A549 treated with RU486 at 1 μM for 4 hours (cell line): ENCODE measurements at places on chromosomes 11 and 22. TPM values are rescaled to one million over a fixed set of nuclear protein-coding genes. Genes with fewer than 3 reads are reported as not detected.

The DDIAS gene
- 7.6 to 20.8 TPM (median 17.9 TPM) in 5 replicates for total RNA-seq

The TLCD5 gene
- total RNA-seq = 4.9 to 7.6 TPM (median 7.2 TPM) in 5 replicates

The NTM gene
- total RNA-seq = not detected in 5 replicates

The PIWIL4 gene
- 0.19 to 0.25 TPM (median 0.21 TPM) in 4 of 5 replicates, not detected in the other for total RNA-seq

The APOA1 gene
- 0.10 to 1.3 TPM (median 0.25 TPM) in 5 replicates for total RNA-seq

The MB gene
- 6.8 to 8.3 TPM (median 7.2 TPM) in 5 replicates for total RNA-seq

The GTSE1 gene
- total RNA-seq = 27.2 to 35.2 TPM (median 30.8 TPM) in 5 replicates
